DMS79 treated with DMSO at 0.1 percent for 48 hours (cell line): ENCODE measurements at places on chromosomes 3 and 15.
A peak's percentile ranks its signal among the peaks of the same experiment; 100 is the strongest.

DNA sequence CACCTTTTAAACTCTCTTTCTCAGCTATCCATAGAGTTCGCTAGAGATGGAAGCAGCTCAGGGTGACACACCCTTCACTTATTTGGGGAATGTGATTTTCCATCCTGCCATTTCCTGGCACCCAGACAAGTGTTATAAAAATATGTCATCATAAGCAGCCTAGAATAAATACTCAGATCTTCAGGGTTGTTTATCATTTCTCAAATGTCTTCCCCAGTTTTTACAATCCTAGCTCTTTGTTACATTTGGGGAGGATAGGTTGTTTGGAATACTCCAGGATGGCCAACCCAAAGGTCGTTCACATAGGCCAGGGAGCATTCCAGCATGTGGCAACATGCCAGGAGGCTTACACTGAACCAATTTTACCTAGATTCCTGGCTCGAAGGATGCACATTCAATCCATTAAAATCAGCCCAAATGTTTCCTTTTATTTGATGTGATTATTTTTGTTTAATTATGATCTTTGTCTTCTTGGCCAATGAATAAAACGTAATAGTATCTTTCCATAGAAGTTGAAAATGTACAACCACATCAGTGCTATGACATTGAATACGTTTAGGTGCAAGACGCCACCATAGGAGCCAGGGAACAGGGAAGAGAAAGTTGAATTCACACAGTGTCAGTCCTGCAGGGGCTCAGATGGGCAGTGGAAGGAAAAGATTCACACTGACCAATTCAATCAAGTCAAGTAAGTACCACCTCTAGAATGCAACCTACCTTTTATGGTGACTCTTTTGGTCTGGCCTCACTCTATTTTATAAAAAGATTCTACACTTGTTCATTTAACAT, 537.7 kb upstream of the MDFIC2 start:
- no peak for DNase-seq

- no peak for DNase-seq
Measured at GRCh38 chr3:196210673-196211556, at the start of gene ZDHHC19. ZDHHC19 (minus strand) TSS chr3:196211400; CDS start chr3:196211315, 85 bp downstream.

- DNase-seq, result peak; percentile 19
Measured at GRCh38 chr3:49007771-49008528, 759 bp downstream of the WDR6 start.

- DNase-seq, result no peak
Measured at GRCh38 chr3:192188218-192188835, 539.0 kb downstream of the FGF12 start.

DNA sequence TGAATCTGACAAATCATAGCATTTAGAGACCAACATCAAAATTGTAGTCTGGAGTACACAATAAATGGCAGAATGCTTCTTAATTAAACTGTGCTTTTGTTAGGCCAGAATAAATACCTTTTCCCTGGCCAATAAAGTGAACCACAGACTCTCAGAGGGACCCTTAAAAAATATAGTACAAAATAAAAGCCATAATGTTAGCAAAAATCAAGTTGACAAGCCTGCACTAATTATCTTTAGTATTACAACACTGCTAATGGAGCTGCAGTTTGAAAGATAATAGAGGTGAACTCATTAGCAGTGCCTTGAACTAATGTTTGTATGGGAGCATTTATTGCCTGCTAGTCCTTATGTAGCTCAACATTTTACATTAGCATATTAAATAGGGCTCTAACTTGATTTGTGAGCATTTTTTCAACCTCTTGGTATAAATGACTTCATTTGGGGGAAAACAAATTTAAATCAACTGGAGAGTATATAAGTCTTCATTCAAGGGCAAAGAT, 801.3 kb downstream of the EPHA3 start:
- no peak for DNase-seq

- no peak for DNase-seq
Measured at GRCh38 chr3:24258260-24258659, 236.4 kb downstream of the THRB start.
